ENCODE measurements at places on chromosomes 16 and 17.

GRCh38 chr16:89574681-89575246 lies 794 bp upstream of the CPNE7 start:
- DNase-seq = no peak

DNA sequence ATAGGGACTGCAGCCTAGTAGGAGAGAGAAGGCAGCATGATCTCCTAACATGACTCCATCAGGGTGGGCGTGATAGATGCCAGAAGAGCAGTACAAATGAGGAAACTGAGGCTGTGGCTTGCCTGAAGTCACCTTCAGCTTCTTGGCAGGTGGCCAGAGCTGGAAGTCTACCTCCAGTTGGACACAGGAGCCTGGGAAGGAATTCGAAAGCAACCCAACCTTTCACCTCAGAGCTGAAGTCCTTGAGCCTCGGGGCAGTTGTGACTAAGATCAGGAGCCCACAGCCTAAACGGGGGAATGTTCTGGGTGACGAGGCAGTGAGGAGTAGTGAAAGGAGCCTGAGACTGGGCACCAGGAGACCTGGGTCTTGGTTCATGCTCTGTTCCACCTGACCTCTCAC lies 9.4 kb upstream of the SLC52A1 start:
- no peak for DNase-seq

GRCh38 chr16:27481282-27481934 lies 68.3 kb downstream of the GTF3C1 start:
- DNase-seq = no peak

- DNase-seq = no peak
Measured at GRCh38 chr17:17090642-17091103, 48.4 kb downstream of the MPRIP start.

- DNase-seq = no peak
Measured at GRCh38 chr17:67421869-67422273, 44.8 kb downstream of the PITPNC1 start.

DNA sequence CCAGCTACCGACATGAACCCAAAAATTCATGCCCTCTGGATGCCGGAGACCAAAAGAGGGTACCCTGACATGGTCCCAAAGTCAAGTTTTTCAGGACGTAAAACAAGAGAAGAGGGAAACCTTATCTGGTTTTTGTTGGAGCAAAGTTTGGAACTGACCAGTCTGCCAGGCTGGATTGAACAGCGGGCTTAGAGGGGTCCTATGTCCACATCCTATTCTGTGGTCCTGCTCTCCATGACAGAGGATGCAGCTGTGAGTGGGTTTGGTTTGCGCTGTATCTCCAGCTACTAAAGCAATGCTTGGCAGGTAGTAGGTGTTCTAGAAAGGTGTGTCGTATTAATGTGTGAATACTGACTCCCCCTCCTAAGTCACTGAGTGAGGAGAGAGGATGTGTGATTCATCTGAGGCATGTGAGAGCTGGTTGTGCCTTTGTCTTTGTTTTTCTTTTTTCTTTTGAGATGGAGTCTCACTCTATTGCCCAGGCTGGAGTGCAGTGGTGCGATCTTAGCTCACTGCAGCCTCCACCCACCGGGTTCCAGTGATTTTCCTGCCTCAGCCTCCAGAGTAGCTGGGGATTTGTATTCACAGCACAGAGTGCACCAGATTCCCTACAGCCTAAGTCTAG lies 31.0 kb downstream of the PMM2 start:
- no peak for DNase-seq

DNA sequence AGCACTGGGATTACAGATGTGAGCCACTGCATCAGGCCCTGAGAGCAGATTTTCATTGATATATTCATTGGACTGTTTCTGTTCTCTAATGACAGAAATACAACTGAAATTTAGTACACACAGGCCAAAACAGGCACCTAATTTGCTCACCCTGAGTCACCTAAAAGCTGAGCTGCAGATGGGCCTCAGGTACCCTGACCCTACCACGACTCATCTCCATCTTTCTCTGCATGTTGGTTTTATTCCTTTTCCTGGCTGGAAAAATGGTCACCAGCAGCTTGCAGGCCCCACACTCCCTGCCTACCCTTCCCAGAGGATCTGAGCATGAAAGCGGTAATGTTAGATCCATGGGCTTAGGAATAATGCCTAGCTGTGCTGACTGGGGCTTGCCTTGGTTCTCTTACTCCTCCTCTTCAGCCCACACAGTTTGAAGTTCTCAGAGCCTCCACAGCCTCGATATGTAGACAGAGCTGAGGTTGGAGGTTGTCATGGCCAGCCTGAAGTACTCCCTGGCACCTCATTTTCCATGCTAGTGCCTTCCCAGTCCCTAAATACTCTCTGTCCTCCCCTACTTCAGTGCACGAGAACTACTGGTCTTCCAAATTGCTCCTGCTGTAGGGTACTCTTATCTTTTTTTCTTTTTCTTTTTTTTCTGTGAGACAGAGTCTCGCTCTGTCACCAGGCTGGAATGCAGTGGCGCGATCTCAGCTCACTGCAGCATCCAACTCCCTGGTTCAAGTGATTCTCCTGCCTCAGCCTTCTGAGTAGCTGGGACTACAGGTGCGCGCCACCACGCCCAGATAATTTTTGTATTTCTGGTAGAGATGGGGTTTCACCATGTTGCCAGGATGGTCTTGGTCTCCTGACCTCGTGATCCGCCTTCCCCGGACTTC lies 51.1 kb downstream of the CENPV start:
- DNase-seq = no peak

GRCh38 chr16:66263973-66264310 lies 102.5 kb upstream of the CDH5 start:
- no peak for DNase-seq

DNA sequence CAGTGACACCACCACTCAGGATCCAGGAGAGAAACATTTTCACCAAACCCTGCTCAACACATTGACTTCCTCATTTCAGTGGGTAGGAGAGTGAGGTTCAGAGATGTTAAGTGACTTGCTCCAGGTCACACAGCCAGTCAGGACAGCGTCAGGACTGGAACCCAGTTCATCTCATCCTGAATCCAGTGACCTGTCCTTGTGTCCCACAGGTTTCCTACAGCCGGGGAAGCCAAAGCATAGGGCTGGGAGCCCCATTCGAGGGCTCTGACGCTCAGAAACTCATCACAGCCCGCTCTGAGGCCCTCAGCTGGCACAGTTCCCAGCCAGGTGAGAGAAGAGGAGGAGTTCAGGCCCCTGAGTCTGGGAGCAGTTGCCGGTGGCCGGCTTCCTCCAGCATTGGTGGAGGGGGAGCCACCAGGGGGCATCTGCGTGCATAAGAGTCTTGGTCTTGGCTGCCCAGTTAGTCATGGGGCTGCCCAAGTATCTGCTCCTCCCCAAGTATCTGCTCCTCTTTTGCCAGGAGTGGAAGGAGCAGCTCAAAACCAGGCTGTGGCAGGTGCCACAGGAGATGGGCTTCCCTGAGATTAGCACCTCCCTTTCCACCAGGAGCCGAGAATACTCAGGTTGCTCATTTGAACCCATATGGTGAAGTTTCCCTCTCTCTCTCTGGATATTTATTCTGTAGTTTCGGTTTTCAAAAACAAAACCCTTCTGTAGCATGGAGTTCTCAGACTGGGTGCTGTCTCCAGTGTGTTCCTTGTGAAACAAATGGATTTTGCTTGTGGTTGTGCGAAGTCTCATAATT lies 56.0 kb downstream of the TNFRSF13B start:
- no peak for DNase-seq

DNA sequence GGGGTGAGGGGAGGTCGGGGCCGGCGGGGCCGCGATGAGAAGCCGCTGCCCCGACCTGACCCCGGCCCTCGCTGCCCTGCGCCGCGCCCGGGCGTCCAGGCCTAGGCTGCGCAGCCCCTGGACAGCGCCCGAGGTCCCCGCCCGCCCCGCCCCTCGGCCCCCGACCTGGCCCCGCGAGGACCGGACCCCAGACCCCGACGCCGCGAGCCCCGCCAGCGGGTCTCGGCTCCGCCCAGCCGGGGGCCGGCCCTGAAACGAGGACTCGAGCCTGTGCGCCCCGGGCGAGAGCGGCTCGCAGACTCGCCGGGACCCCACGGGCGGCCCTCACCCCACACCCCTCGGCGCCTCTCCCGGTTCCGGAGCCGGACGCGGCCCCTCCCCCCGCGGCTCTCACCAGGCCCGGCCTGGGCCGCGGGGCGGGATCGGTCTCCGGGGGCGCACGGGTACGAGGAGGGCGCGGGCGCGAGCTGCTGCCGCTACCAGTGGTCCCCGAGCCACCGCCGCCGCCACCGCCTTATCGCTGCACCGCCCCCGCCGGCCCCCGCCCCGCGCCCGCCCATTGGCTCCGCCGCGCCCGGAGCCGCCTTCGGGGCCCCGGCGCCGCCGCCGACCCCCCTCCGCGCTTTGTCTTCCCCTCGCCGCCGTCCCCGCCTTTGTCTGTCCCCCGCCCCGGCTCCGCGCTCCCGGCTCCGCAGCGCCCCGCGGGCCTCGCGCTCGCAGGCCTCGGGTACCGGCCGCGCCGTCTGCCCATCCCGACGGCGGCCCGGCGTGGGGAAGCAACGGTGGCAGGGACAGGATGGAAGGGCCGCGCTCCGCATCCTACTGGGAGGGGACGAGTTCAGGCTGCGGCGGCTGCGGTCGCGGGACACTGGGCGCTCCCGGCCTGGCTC lies at the start of gene LIMD2:
LIMD2 (minus strand) TSS at position 488 of the 890 bp plus-strand sequence. CDS start 827 bp downstream, outside the sequence.
- DNase-seq = no peak

DNA sequence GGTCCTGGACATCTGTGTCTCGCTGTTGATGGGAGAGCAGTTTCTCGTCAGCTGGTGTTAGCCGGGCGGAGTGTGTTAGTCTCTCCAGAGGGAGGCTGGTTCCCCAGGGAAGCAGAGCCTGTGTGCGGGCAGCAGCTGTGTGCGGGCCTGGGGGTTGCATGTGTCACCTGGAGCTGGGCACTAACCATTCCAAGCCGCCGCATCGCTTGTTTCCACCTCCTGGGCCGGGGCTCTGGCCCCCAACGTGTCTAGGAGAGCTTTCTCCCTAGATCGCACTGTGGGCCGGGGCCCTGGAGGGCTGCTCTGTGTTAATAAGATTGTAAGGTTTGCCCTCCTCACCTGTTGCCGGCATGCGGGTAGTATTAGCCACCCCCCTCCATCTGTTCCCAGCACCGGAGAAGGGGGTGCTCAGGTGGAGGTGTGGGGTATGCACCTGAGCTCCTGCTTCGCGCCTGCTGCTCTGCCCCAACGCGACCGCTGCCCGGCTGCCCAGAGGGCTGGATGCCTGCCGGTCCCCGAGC lies 17.9 kb downstream of the GAA start:
- DNase-seq = no peak

DNA sequence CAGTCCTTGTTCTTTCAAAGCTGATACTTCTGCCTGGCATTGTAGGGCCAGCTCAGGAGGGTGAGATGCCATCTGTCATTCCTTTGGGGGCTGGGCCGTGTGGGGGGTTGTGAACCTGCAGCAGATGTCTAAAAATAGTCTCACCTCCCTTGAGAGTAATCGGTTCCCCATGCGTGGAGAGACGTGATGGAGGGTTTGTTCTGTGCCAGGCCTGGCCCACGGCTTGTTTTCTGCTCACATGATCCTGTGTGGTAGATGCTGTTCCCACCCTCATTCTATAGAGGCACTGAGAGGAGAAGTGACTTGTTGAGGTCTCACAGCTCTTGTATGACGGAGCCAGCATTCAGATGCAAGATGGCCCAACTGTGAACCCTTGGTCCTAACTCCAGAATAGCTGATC lies 4.6 kb downstream of the IRF8 start:
- DNase-seq = no peak

- no peak for DNase-seq
Measured at GRCh38 chr16:28933171-28933570, 1.4 kb downstream of the CD19 start.

DNA sequence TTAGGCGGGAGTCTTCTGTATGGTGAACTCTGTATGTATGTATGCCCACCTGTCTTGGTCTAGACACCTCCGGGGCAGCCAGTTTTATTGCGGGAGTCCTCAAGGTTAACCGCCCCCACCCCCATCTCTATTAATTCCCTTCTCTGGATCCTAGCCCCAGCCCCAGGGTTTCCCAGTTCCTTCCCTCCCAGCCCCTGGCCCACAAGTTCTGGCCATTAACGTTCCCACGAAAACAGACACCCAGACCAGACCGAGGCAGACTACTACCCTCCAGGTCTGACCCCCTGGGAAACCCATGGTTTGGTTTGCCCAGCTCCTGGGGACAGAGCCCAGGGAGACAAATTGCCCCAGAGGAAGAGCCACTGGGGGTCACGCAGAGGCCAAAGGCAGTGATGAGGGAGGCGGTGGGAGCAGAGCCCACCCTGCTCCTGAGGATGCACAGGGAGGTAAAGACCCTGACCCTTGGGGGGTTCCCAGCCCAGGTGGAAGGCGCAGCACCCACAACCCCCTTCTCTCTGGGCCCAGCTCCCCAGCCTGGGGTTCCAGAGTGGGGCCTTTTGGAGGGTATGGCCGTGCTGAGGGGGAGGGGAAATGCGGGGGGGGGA lies 8.5 kb downstream of the TBKBP1 start:
- DNase-seq = no peak

DNA sequence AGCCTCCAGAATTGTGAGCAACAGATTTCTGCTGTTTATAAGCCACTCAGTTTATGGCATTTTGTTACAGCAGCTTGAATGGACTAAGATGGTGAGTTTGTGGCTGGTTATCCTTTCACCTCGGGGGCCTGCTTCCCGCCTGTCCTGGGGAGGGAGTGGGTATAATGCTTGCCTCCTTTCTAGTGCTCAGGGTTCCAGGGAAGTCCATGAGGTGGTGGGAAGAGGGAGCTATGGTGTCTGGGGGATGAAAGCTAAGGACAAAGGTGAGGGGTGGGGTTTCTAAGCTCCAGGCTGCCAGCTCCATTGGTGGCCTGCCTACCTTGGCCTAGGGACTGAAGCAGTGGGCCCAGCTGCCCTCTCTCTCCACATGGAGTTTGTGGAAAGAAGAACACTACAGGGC lies 50.2 kb upstream of the SDK2 start:
- no peak for DNase-seq

DNA sequence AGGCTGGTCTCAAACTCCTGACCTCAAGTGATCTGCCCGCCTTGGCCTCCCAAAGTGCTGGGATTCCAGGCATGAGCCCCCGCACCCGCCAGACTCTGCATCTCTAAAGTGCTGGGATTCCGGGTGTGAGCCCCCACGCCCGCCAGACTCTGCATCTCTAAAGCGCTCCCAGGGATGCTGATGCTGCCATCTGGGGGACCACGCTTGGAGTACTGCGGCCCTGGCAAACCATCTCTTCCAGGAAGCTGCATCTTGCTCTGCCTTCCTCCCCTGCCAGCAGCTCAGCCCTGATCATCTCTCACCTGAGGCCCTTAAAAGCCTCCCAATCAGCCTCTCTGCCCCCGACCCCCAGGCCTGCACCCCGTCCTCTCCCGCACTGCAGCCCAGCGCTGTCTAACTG lies 4.1 kb downstream of the CEP295NL start:
- no peak for DNase-seq

DNA sequence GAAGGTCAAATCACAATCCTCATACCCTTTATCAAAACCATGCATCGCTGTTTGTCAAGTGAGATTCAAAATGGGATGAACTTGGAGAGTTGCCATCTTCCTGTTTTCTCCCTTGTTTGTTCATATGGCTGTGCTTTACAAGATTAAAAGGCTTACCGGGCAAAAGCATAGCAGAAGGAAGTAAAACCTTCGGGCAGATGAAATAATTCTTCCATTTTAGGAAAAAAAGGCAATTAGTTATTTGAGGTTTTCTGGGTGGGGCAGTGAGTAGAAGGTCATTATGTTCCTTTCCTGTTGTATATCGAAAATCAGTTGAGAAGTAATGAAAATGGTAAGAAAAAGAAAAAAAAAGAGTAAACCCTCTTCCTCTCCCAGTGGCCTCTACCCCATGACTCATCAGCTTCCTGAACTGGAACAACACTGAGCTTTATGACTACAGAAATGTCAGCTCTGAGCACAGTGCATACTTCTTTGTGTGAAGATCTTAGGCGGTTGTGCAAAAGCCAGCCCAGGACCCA lies 369.2 kb downstream of the CDH13 start:
- DNase-seq = no peak

All from amygdala (tissue), 56 donors.